CD4-positive, alpha-beta T cell treated with Interleukin-6 at 100 ng/mL for 8 hours (primary cell): ENCODE measurements at places on chromosomes 5 and 9.

GRCh38 chr5:142156839-142157463 lies 48.4 kb downstream of the NDFIP1 start:
- no peak for DNase-seq

GRCh38 chr5:124419531-124419930 lies 326.9 kb downstream of the ZNF608 start:
- no peak for DNase-seq

DNA sequence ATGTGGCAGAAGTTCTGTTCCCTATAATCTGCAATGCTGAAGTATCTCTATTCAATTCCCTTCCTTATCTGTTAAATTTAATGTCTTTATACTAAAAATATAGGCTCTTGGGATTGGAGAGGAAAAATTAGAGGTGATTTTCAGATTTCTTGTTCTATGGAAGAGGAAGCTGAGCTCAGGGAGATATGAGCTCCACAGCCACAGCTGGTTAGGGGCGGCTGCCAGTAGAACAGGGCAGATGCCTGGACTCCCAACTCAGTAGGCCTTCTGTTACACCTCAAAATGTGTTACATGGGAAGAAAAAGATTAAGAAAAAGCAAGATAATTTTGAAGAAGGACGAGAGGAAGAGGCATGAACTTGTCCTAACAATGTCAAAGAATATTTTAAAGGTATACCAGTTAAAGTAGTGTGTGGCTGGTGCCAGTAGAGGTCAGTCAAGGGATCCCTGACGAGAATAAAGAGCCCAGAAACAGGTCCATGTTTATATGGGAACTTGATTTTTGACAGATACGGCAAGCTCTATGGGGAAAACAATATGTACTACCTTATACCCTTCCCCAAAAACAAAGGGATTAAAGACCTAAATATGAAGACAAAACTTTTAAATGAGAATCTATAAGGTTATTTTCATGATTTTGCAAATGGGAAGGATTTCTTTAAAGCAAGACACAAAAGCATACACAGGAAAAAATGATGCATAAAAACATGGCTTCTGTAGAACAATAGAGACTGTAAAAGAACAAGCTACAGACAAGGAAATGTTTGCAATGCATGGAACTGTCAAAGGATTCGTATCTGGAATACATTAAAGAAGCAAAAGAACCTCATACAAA lies 28.7 kb downstream of the DNAJC21 start:
- no peak for DNase-seq

- no peak for DNase-seq
These were observed 53.7 kb downstream of the IPPK start for GRCh38 chr9:92616199-92616641.

GRCh38 chr5:85159395-85159794 lies 774.7 kb upstream of the EDIL3 start:
- DNase-seq: no peak
